RPMI8226 (cell line): ENCODE measurements at places on chromosomes 3 and 15.

- no peak for DNase-seq
Observed at GRCh38 chr3:180409170-180409569, 192.8 kb upstream of the TTC14 start.

- no peak for DNase-seq
Observed at GRCh38 chr15:69126054-69126469, 34.4 kb upstream of the GLCE start.

- no peak for DNase-seq
Observed at GRCh38 chr15:35054380-35054779, 30.7 kb downstream of the NANOGP8 start.

GRCh38 chr3:126528800-126529541 lies 5.0 kb downstream of the CHST13 start:
- no peak for DNase-seq

GRCh38 chr3:110568246-110568645 lies 503.4 kb upstream of the NECTIN3 start:
- no peak for DNase-seq

GRCh38 chr3:129345971-129346370 lies 67.3 kb downstream of the HMCES start:
- DNase-seq, result no peak

- no peak for DNase-seq
Observed at GRCh38 chr3:54932606-54933005, 4.7 kb upstream of the LRTM1 start.

DNA sequence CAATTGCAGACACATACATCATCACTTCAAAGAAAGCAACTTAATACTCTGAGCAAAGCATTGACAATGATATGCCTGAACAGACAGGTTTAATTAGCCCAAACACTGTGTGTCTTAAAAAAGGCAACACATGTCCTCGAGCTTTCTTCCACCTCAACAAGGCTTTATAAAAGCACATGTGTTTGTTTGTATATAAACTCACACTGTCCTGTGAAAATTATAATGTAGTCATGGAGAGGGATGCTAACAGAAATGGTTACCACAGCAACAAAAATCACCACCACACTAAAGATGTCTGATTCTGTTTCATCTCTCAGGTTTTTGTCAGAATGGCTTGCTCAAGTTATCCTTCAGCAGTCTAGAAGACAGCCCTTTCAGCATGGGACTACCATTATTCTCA lies 314.7 kb downstream of the MAGI1 start:
- no peak for DNase-seq

DNA sequence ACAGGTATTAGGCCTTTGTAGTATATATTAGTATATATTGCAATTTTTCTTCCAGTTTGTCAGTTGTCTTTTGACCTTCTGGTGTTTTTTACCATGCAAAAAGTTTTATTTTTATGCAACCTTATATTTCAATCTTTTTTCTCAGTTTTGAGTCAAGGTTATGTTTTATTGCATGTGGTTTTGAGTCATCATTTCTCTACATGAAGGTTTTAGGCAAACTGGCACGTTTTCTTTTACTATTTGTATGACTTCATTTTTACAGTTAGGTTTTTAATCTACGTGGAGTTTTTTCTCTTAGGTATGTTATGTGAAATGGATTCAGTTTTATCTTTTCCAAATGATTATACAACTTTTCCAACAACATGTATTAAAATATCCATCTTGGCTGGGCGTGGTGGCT lies 36.8 kb upstream of the TCAIM start:
- no peak for DNase-seq

GRCh38 chr15:78854833-78855372 lies 17.8 kb upstream of the MORF4L1 start:
- DNase-seq, result no peak

- DNase-seq, result no peak
Observed at GRCh38 chr3:89571707-89572106, 464.3 kb downstream of the EPHA3 start.

DNA sequence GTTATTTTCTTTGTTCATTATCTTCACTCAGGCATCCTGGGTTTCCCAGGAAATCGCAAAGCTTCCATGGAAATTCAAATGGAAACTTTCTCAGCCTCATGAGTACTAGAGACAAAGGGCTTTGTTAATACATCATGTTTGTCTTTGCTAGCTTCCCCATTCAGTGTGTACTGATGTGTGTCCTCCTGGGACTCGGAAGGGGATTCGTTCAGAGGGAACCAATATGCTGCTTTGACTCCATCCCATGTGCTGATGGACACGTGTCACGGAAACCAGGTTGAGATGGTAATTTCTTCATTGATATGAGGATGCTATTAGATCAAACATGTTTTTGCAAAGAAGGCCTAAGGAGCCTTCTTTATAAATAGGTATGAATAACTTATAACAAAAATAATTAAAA lies 87.0 kb upstream of the KCNAB1 start:
- DNase-seq, result no peak

GRCh38 chr3:62539762-62540161 lies 166.4 kb upstream of the FEZF2 start:
- no peak for DNase-seq

DNA sequence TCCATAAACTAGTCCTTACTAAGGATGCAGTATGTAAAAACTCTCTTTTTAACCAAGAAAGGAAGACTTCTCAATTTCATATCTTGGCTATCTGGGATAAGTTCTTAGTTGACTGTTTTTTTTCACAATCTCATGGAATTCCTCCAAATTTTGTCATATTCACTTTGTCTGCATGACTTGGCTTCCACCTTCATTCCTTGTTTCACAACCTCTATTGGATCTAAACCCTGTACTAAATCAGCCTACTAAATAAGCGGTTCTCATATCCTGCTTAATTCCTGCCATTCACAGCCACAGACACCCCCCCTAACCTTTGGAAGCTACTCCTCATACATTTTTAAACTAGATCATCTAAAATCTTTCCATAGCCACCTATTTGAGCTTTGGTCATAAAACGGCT lies 370.6 kb upstream of the NAALADL2 start:
- DNase-seq, result no peak

GRCh38 chr3:166634091-166634746 lies 745.9 kb downstream of the ZBBX start:
- DNase-seq, result no peak

GRCh38 chr15:74631935-74632560 lies 16.4 kb downstream of the CLK3 start:
- peak; percentile 78 for DNase-seq

- no peak for DNase-seq
Observed at GRCh38 chr15:77633913-77634265, 1.2 kb upstream of the LINGO1 start.

GRCh38 chr3:38829404-38829803 lies 13.4 kb upstream of the SCN10A start:
- DNase-seq, result no peak

DNA sequence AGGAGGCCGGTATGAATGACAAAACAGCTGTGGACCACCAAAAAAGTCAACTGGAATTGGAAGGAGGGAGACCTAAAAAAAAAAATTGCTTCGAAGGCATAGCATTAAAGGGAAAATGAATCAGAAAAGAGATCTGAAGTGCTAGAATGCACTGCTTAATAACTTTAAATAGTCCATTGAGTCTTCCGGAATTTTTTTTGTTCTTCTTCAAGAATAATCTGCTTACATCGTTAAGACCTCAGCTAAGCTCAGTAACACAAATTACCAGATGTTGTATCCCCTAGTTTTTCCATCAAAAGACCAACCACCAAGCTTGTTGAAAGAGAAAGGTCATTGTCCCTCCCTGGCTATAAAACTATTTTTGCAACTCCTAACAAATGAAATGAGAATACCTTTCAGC lies 560.5 kb downstream of the NR2F2 start:
- DNase-seq, result no peak

DNA sequence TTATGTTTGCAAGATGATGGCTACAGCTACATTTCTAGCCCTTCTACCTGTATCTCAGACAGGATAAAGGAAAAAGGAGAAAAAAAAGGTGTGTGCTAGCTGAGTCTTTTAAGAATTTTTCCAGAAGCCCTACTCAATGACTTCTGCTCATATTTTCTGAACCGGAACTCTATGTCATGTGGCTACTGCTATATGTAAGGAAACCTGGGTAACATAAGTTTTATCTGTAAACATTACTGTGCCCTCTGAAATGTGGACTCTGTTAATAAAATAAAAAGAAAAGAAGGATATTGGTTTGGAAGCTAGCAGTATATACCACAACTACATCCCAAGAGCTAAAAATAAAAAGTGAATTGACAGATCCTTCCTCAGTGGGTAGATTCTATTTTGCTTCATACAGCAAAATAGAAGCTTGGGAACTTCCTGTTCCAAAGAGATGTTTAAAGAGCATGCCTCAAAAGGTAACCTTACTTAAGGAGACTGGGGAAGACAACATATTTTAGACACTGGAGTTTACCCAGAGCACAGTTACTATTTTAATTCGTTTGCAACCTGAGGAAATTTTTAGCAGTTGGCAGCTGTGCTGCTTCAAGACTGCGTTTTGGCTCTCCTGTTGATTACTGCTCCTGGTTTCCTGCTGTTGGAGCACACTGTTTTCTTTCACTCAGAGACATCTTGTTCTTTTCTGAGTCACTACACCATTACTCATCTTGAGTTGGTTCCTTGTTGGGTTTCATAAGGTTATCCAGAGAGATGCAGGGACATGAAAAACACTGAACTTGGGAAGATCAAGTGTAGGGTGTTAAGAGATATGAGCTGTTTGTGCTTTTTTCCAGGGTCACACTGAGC lies 280.7 kb downstream of the NFKBIZ start:
- no peak for DNase-seq

DNA sequence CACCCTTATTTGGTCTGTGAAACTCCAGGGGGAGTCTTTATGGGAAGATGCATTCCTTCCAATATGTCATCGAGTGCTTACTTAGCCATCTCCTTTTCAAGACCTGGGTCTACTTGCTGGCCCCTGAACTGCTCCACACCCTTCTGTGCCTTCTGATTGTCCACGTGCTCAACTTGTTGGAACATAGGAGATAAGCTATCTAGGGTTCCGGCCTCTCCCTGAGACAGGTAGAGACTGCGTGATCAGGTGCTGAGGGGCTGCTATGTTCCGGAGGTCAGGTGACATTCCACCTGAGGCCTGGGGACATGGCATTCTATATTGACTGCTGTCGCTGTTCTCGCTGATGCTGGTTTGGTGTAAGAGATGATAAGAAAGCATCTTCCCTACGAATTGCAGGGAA lies 65.6 kb downstream of the ATP1B3 start:
- no peak for DNase-seq

- no peak for DNase-seq
Observed at GRCh38 chr3:47017504-47018268, 38.2 kb downstream of the NBEAL2 start.

- no peak for DNase-seq
Observed at GRCh38 chr15:57676585-57676984, 29.9 kb upstream of the POLR2M start.

DNA sequence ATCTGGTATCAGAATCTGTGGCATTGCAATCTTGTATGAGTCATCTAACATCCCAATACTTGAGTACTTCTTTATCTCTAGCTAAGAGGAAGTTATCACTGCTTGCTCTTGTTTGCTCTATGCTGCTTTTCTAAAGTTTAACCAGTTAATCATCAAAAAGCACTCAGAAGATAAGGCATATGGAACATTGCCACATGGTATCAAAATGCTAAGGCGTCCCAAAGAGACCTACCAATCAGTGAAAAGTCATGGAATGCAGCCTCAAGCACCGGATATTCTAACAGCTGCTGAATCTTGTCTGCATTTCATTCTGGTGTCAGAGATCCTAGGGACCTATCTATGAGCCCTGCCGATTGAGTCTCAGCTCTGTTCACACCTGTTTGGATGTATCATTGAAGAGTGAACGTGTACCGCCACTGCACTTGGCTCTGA lies 192.8 kb downstream of the ARPP21 start:
- no peak for DNase-seq

- DNase-seq, result no peak
Observed at GRCh38 chr3:46763178-46763577, 45.5 kb upstream of the PRSS50 start.

GRCh38 chr3:115982629-115983028 lies 359.3 kb downstream of the GAP43 start:
- no peak for DNase-seq

GRCh38 chr3:67087788-67088187 lies 89.7 kb downstream of the KBTBD8 start:
- no peak for DNase-seq

DNA sequence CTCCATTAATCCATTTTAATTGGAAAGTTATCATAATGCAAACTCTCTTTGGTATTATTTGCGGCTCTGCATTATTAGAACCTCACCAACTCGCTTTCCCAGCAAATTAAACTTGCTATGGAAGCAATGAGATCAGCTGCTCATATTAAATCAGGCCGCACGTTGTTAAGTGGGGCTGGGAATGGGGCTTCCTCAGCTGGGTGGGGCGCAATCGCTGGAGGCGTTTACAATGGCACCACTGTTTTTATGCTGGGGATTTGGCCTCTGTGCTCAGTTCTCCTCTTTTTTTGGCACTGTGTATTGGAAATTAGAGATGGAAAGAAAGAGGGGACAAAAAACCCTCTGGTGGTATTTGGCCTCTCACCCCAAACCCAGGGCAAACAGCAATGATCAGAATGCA lies 72.2 kb downstream of the RPLP1 start:
- DNase-seq, result no peak

GRCh38 chr3:63969876-63970275 lies 53.4 kb downstream of the PSMD6 start:
- no peak for DNase-seq

GRCh38 chr3:171874879-171875278 lies 31.7 kb downstream of the TMEM212 start:
- no peak for DNase-seq

DNA sequence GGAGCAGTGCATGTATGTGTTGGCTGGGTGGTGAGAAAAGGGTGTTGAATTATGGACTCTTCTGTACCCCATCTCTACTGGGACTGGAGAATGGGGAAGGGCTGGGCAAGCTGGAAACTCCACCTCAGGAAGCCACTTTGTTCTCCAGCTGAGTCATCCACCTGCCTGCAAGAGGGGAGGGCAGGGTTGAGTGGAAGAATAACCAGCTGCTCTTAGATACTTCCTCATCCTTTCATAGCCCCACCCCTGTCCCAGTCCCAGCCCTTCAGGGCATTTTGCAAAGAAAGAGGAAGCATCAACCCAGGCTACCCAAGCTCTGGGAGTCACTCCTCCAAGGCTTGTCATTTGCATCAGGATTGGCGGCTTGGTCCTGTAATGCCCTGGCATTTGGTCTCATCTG lies 33.1 kb downstream of the RAB11A start:
- DNase-seq, result peak; percentile 96

- no peak for DNase-seq
Observed at GRCh38 chr3:16795581-16795980, 89.2 kb upstream of the PLCL2 start.

GRCh38 chr3:129460155-129460554 lies 20.1 kb downstream of the IFT122 start:
- DNase-seq, result no peak

- no peak for DNase-seq
Observed at GRCh38 chr3:535566-536416, 339.2 kb downstream of the CHL1 start.

DNA sequence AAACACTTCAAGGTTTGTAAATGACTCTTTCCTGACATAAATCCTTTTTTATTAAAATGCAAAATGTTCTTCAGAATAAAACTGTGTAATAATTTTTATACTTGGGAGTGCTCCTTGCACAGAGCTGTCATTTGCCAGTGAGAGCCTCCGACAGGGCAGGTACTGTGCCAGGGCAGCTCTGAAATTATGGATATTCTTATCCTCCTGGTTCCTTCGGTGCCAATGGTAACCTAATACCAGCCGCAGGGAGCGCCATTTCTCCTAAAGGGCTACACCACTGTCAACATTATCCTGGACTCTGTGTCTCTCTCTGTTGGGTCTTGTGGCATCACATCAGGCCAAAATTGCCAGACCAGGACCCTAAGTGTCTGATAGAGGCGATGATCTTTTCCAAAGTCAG lies 33.0 kb downstream of the CHDH start:
- no peak for DNase-seq
